GDM1 (cell line): ENCODE measurements at places on chromosomes 11 and 22.

DNA sequence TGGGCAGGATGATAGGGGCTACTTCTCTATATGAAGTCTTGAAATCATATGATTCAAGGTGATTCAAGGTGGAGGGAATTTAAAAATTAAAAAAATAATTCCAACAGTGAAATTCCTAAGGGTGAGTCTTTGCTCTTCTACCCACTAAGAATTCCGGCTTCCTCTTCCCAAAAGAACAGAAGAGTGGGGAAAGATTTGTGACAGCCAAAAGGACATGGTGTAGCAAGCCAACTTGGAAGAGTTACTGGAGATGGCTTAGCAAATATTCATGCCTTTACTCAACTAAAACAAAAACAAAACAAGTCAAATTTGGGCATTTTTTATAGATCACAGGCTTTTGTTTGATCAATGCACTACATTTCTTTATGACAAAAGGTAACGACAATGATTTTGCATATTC, 12.3 kb downstream of the ZBED5 start:
- DNase-seq = no peak

- DNase-seq = no peak
These were observed 163.4 kb upstream of the NECTIN1 start for GRCh38 chr11:119892311-119892808.

GRCh38 chr11:69600001-69600400, 41.0 kb upstream of the CCND1 start:
- no peak for DNase-seq

DNA sequence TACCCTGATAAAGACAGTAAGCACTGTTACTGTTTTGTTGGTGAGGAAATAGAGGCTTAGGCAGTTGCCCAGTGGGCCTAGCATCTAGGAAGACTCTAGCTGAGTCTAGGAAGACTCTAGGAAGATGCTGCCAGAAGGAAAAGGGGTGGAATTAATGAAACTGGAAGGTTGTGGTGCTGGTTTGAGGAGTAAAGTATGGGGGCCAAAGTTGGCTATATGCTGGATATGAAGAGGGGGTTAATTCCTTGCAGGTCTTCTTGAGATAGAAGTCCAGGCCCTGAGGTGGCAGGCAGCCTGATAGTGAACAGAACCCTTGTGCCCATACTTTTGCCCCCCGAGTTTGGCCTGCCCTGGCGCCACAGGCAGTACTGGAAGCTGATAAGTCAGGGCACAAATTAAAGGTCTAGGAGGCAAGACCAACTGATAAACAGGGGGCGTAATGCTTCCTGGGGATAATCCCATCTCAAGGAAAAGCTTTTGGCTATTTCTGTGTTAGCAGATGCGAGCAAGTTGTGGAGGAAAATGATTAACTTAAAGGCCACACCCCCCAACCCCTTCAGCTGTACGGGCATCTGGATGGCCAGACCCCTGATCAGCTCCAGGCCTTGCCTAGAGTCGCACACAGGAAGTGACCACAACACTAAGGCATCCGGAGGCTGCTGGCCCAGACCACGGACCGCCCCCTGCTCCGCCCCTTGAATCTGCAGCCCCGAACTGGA, 3.1 kb downstream of the ILK start:
- DNase-seq = peak; percentile 63

DNA sequence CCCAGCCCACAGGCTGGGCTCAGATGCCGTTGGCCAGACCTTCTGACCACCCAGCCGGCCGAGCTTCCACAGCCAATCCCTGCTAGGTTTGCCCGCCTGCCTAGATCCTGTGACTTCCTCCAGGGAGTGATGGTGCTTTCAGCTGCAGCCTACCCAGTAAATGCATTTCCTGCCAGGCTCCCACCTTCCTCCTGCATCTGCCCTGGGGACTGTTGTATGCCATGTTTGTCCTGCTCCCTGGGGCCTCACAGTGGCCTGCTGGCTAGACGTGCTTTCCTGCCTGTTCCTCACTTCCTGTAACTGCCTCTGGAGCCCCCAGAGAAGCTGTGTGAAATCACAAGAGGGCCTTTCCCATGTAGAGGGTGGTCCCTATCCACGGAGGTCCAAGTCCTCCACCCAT, 86.2 kb downstream of the GALNT18 start:
- DNase-seq = no peak

GRCh38 chr22:46783721-46784120, 21.3 kb downstream of the TBC1D22A start:
- DNase-seq = no peak

DNA sequence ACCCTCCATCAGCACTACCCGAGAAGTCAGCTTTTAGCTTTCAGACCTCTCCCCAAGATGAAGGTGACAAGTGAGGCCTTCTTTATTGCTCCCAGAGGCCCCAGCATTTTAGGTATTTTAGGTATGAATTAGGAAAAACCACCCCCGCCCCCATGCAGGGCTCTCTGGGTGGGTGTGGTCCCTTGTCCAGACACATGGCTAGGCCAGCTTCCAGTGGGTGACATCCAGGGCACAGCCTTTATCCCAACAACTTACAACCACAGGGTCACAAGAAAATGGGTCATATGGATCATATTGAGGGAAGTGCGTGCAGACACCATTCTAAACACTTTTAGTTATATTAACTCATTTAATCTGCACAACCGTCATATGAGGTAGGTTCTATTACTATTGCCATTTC, 42.1 kb downstream of the RIBC2 start:
- DNase-seq = no peak

- no peak for DNase-seq
These were observed 170.0 kb upstream of the PDGFD start for GRCh38 chr11:104333977-104334376.

GRCh38 chr11:64694821-64695365, 28.1 kb downstream of the NRXN2 start:
- DNase-seq = no peak

DNA sequence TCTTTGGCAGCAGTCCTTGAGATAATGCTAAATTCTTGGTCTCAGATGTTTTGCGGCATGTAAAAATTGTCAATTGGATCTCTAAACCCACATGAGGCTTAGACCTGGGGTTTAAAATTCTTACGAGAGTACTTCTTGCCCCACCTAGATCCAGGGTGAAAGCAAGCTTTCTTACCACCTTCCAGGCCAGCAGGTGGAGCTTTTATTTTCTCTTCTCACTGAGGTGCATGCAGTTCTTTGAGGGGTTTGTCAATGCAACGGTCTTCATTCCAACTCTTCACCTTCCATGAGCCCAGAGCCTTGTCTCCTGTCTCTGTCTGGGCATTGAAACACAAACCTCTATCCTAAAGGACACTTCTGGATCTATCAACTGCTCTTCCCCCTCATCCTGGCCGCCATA, 154.1 kb downstream of the MYO18B start:
- DNase-seq = no peak

DNA sequence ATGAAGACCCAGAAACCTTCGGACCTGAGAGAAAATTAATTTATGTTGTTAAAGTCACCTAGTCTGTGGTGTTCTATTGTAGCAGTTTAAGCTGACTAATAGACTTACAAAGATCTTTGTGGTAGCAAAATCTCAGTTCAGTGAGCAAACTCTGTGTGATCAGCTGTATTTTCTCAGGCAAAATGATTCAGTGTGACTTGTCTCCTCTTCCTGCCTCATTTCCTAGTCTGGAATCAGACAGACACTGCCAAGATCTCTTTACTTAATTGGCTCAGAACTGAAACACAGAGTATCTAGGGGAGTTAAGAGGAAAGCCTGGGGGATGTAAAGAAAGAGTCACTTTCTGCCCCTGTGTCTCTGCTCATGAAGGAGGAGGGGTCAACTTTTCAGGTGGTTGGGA, 564.7 kb downstream of the KCNA4 start:
- no peak for DNase-seq

- no peak for DNase-seq
These were observed 83.6 kb upstream of the PHOX2A start for GRCh38 chr11:72327606-72328005.

DNA sequence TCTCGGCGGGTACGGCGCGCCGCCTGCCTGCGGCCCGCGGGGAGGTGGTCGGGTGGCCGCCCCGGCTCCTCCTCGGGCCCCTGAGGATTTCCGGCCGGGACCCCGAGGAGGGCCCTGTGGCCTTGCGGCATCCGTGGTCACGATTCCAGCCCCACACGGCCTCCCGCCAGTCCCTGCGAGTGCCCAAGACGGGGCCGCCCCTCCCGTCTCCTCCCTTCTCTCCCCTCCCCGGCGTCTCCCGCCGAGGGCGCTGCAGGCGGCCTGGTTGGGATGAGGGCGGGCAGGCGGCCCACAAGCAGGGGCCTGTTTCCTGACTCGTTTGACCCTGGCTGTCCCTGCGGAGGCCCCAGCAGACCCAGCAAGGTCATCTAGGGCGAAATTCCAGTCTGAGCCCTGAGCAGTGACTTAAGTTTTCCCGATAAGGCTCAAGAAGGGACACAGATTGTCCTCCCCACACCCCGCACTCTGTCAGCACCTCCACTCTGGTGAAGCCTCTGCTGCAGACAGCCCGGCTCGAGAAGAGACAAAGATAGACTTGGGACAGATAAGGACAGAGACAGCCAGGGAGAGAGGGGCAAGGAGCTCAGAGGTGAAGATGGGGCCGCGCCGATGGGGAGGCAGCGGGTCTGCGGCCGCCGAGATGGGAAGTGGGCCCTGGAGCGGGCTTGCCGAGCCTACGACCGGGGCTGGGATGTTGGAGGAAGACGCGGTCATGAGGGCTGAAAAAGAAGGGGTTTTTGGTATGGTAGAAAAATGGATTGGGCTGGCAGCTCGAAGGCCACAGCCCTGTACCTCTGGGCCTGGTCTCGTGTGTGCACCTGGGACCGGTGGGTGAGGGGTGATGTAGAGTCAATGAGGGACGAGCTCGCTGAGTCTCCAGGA, 95.0 kb downstream of the SWAP70 start:
- DNase-seq = peak; percentile 62

GRCh38 chr11:122168218-122168617, 52.2 kb upstream of the BLID start:
- DNase-seq = no peak

DNA sequence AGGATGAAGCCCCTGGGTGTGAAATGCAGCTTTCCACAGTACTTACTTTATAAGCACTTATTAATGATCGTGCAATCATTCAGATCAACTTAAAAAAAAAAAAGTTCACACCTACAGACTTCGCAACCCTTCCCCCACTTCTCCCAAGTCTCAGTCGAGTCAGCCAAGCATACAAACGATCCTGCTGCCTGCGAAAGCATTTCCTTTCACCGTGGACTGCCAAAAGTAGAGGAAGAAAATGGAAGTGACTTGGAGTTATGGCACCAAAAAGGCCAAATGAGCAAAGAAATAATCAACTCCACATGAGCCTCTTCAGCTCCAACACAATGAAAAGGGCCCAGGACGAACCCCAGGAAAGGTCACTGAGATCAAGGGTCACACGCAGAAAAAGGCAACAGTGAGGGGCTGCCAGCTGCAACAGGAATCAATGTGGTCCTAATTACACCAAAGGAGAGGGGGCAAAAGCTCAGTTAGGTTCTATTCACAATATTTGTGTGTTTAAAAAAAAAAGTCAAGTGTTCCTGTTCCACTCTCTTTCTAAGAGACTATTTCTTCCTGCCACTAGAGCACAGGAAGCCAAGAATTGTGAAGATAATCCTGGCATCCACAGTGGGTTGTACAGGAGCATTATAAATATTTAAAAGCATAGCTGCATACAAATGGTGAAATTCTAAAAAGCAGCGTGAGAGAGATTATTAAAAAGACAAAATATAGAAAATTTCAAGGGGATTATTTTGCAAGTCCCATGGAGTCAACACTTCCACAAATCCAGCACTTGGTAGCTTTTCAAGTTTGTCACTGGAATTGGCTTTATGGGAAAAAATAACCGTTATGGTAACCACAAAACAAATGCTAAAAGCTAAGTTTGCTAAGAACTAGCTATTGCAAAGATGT, 28.4 kb downstream of the CDON start:
- DNase-seq = no peak

DNA sequence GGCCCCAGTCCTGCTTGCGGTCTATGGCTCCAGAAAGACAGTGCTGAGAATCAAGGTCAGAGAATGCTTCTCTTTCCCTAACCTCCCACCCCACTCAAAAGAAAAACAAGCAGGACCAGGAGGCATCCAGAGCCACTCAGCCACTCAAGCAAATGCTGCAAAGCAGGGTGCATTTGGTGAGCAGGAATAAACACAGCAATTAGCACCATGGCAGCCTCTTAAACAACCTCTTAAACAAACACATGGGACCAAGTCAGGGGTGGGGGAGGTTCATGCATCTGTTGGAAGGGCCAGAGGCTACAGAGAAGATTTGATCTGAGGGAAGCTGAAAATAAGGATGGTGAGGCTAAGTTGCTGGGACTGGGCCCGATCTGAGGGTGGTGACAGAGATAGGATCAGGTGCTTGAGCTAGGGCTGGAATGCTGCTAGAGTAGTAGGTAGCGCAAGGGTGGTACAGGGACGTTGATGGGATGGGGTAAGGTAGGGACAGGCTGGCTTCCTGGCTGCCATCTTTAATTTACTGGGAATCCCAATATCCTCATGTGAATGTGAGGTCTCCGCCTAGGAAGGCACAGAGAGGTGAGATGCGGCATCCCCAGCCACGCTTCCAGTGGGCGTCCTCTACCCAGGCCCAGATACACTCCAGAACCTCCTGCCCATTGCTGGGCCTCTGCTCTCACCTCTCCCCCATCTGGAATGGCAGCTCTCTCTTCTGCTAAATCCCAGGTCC, 26.6 kb upstream of the LMO1 start:
- DNase-seq = no peak

- DNase-seq = no peak
These were observed 15.4 kb downstream of the FAM83F start for GRCh38 chr22:40009951-40010671.

DNA sequence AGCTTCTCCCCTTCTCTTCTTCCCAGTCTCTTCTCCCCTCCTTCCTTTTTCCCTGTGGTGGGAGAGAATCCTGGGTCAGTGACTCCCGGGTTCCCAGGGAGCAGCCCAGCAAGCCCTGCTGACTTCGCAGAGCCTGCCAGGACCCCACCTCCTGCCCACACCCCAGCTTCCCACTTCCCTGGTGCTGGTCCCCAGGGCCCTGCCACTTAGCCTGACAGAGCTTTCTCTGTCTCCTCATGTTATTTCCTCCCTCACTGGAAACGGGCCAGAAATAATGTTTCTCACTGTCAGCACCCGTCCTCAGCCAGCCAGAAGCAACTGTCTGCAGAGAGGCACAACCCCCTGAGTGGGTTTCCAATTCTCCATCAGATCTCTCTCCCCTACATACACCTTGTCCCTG, 27.1 kb downstream of the C11orf96 start:
- no peak for DNase-seq

GRCh38 chr11:44542372-44542771, 23.1 kb upstream of the CD82 start:
- no peak for DNase-seq

- peak; percentile 87 for DNase-seq
These were observed 32.2 kb upstream of the ARFGAP3 start for GRCh38 chr22:42889304-42889703.

GRCh38 chr11:119982517-119983239, 155.2 kb downstream of the TRIM29 start:
- no peak for DNase-seq

DNA sequence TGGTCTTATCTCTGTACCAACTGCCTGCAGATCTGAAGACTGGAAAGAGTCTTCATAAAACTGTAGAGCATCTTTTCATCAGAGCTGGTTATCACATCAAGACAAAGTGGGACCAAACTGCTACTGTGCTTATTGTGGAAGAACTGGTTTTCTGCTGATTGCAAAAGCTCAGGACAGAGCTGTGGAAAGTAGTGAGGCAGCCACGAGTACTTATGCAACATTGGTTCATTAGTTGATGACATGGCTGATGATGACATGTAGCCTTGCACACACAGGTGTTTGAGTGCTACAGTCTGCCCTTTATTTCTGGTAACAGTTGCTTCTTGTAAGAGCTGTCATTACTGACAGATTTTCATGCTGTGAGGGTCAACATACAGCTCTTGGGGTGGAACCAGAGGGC, 185.4 kb upstream of the GUCY1A2 start:
- DNase-seq = no peak
